ENCODE measurements at places on chromosomes 12 and 14.

DNA sequence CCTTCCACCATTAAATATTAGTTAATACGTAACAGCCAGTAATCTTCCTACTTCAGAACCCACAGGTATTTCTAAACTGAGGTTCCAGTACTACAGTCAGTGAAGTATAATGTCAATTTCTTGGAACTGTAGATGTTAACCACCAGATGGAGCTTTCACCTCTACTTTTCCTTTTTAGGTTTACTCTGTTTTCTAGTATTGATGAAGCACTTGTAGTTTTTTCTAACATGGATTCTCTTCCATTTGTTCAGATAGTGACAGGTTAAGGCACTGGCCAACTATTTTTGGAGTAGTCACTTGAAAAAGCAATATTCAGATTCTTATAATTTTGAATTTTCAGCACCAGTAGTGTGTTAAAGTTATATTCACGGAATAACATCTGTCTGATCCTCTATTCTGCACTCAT is 4.6 kb upstream of the SEC23A start:
- DNase-seq: no peak

GRCh38 chr14:89093083-89093730 is 268.8 kb downstream of the TTC8 start:
- no peak for DNase-seq

GRCh38 chr14:38279572-38279971 is 23.7 kb upstream of the CLEC14A start:
- DNase-seq: no peak

DNA sequence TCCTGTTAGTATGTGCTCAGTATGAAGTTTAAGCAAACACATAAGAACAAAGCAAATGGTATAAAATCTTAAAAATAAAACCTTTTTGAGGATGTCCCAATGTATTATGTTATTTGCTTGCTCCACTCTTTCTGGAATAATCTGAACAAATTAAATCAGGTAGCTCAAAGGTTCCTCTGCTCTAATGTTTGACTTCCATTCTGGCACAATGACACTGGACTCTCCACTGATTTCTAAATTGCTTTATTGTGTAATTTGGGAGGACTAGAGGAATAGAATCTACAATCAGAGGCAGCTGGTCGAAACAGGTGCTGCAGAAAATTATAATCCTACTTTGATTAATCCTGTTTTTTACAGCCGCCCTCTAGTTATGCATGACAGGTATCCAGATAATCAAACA is 523.7 kb upstream of the FOXG1 start:
- DNase-seq: no peak

DNA sequence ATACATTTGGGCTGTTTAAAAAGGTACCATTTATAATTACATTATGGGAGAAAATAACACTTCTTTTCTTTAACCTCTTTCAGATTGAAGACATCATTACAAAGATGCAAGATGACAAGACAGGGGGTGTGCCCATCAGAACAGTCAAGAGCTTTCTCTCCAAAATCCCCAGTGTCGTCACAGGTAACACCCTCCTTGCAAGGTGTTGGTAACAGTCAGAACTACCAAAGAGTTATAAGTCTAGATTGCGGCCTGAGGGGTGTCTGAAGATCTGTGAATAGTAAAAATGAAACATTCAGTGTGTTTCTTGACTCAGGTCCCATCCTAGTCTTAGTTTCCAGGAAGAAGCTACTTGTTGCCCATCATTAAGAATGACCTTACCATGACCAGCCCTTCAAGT is 419.8 kb downstream of the RGS6 start:
- DNase-seq: no peak

DNA sequence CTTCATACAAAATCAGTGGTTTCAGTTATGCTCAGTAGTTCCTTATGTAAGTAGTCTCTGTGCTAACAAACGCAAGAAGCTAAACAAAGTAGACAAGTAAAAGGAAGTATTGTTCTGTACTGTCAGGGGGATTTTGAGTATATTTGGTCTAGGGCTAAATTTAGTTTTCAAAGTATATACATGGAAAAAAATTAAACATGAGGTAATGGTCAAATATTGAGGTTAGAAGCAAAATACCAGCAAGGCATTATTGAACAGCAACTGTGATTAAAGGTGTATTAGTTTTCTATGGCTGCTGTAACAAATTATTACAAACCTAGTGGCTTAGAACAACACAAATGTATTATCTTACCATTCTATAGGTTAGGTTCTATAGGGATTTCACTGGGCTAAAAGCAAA is 18.8 kb downstream of the GNG2 start:
- DNase-seq: no peak

- DNase-seq: no peak
Measured at GRCh38 chr12:130787041-130787440, 52.0 kb downstream of the STX2 start.

GRCh38 chr12:40225984-40226602 is 1.3 kb downstream of the LRRK2 start:
- no peak for DNase-seq

DNA sequence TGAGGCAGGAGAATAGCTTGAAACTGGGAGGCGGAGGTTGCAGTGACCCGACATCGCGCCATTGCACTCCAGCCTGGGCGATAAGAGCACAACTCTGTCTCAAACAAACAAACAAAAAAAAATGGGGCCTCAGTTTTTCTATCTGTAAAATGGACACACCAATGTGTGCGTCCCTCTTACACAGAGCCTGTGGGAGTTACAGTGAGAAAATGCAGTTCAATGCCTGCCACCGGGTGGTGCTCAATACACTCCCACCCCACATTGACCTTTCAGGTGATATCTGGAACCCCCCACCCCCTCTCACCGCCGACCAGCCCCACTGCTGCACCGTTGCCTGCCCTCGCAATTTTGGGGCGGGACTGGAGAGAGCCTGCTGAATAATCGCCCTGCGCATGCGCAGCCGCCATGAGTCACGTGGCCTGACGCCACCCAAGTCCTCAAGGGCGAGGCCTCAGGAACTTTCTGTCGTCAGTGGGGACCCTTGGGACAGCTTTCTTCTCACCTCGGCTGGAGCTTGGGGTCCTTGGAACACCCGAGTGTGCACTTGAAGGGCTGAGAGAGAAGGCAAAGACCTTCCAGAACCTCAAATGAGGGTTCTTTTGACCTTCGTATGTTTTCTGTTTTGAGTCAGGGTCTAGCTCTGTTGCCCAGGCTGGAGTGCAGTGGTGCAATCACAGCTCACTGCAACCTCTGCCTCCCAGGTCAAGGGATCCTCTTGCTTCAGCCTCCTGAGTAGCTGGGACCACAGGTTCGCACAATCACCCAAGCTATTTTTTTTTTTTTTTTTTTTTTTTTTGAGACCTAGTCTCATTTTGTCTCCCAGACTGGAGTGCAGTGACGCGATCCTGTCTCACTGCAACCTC is 14.6 kb upstream of the CABP1 start:
- peak; percentile 12 for DNase-seq

GRCh38 chr14:91018481-91018880 is 42.0 kb downstream of the RPS6KA5 start:
- DNase-seq: no peak

Measured in stimulated activated CD4-positive, alpha-beta T cell treated with anti-CD3 and anti-CD28 coated beads, TNF-alpha, amount 100 ng/mL, for 24 hours (primary cell).